Esophagus squamous epithelium (tissue), 5 donors: ENCODE measurements at places on chromosomes 4 and X.
A peak's percentile ranks its signal among the peaks of the same experiment; 100 is the strongest.

DNA sequence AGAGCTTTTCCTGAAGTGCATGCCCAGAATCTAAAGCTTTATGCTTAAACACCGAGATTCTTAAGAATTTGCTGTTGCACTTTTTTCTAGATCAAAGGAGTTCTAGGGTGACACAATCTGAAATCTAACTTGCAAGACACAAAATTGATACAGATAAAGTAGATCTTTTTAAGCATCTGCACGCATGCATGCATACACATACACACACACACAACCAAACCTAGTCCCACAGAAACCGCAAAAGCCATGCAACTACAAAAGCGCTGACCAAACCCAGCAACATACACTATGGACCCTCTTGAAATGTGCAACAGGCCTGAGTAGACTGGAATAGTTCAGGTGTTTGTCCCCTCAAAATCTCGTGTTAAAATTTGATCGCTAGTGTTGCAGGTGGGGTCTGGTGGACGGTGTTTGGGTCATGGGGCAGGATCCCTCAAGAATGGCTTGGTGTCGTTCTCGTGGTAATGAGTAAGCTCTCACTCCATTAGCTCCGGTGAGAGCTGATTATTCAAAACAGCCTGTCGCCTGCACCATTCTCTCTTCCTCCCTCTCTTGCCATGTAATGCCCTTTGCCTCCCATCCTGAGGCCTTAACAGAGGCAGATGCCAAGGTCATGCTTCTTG is 52.7 kb downstream of the IRF2 start:
- DNase-seq = no peak

DNA sequence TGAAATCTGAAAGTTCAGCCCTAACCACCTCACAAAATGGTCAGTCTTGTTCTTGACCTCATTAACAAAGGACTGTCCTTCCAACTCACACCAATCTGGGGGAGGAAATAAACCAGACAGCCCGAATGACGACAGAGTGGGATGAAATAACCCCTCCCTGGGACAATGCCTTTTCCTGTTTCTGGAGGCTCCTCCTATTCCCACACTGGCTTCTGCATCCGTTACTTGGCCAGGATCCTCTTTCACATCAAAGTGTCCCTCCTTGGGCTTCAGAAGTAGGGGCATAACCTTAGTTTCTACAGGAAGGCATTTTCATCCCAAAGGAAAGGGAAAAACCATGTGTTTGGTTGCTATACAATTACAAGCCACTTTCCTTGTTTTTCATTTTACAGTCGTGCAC is 59.8 kb upstream of the RPL34 start:
- DNase-seq = no peak

- DNase-seq = no peak
Measured at GRCh38 chr4:75259306-75259705, 254.9 kb downstream of the RCHY1 start.

DNA sequence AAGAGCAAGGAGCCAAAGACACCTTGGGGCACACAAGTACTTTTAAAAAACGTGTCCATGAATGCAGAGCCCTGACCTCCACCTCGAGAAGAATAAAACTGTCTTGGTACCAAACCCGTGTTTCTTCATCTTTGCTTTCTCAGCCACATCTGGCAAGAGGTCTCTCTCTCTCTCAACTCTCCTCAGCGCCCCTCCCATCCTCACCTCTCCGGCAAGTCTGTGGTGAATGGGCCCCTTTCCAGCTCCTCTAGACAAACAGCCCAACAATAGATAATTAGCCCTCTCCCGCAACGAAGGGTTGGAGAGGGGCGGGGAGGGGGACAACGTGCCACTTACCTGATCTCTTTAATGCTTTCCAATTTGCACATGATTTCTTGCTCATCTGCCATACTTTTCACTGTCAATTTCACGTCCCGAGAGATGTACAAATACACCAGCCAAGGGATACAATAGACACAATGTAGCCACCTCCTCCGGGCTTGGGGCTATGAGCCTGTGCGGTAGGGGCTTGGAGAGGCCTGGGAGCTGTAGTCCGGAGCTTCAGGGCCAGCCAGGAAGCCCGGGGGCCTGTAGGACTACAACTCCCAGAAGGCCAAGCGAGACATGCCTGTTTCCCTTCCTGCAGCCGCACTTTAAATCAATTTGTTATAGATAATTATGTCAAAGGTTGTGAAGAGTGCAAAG is at the start of gene ZC4H2:
Gene ZC4H2, minus strand, starts transcription at position 462 of the 684 bp plus-strand sequence. Its CDS starts 73 bp downstream, at position 389.
- peak; percentile 1 for DNase-seq

DNA sequence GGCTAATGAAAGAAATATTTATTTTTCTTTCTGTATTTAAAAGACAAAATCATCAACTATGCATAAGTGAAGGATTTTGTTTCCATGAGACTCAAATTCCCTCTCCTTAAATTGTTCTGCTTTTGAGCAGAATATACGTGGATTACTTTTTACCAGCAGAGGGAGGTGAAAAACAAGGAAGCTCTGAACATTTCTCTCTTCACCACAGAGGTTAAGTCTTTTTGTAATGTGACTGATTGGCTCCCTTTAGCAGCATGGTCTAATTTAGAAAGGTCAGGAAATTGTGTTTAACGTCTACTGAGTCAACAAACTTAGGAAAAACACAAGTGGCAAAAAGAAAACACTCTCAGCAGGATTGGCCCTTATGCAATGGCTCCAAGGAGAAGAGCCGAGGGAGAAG is 55.1 kb upstream of the F9 start:
- no peak for DNase-seq

DNA sequence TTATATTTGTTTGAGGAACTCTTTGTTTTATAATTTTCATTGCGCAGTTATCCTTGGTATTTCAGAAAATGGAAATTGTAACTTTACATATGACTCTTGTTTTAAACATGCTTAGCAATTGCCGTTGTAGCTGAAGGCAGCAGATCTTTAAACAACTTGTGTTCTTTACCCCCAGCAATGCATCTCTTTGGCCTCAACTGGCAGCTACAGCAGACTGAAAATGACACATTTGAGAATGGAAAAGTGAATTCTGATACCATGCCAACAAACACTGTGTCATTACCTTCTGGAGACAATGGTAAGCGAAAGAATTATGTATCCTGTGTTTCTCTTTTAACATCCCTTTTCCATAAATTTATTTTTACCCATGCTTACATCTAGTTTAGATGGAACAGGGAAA is 263.6 kb downstream of the DCTD start:
- no peak for DNase-seq

DNA sequence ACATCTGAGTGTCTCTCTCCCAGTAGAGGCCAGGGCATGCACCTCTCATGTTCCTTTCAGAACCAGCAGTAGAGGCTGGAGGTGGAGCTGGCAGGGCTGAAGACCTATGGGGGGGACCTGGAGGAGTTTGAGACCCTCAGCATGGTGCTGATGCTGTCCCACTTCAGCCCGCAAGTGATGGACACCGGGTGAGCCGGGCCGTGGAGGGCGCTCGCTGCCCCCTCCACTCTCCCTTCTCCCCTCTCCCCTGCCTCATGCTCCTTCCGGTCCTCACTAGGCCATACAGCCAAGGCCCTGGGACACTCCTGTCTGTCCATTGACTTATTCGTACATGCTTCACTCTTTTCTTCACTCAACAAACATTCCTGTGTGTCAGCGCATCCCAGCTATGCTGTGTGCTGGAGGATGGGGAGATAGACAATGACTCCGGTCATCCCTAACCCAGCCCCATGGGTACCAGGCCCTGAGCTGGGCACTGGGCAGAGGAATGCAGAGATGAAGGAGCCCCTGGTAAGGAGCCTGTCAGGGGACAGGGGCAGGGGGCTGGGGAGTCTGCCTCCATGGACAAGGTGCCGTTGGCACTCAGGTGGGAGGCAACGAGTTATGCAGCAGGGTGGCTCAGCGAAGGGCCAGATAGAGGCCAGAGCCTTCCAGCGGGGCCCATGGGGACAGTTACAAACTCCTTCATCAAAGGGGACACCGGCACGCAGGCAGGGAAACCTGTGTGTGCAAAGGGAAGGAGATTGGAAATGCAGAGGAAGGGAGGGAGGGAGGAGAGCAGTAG is 28.4 kb upstream of the WFS1 start:
- DNase-seq = no peak

DNA sequence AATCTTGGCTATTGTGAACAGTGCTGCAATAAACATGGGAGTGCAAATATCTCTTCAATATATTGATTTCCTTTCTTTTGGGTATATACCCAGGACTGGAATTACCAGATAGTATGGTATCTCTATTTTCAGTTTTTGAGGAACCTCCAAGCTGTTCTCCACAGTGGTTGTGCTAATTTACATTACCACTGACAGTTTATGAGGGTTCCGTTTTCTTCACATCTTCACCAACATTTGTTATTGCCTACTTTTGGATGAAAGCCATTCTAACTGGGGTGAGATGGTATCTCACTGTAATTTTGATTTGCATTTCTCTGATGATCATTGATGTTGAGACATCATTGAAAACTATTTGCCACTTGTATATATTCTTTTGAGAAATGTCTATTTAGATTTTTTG is 79.6 kb upstream of the ZNF827 start:
- DNase-seq = no peak

- no peak for DNase-seq
Measured at GRCh38 chrX:131762802-131763234, 218.9 kb downstream of the OR13H1 start.

GRCh38 chr4:83772685-83773084 is 236.8 kb downstream of the GPAT3 start:
- DNase-seq = no peak

- DNase-seq = no peak
Measured at GRCh38 chr4:72744103-72744725, 175.2 kb upstream of the ADAMTS3 start.

DNA sequence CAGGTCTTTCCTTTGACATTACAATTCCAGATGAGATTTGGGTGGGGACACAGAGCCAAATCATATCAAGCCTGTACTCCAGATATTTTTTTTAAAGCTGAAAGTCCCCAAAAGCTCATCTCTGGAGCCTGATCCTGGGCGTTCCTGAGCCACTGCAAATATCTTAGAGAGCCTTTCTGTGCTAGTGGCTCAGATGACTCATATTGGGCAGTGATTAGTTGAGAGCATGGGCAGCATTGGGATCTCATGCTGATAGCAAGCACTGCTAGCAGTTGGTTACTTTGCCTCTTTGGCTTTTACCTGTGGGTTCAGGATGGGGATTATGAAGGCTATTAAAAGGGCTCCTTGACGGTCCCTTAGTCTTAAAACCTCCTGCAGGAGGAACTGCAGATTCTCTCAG is 51.4 kb upstream of the SCRG1 start:
- no peak for DNase-seq

DNA sequence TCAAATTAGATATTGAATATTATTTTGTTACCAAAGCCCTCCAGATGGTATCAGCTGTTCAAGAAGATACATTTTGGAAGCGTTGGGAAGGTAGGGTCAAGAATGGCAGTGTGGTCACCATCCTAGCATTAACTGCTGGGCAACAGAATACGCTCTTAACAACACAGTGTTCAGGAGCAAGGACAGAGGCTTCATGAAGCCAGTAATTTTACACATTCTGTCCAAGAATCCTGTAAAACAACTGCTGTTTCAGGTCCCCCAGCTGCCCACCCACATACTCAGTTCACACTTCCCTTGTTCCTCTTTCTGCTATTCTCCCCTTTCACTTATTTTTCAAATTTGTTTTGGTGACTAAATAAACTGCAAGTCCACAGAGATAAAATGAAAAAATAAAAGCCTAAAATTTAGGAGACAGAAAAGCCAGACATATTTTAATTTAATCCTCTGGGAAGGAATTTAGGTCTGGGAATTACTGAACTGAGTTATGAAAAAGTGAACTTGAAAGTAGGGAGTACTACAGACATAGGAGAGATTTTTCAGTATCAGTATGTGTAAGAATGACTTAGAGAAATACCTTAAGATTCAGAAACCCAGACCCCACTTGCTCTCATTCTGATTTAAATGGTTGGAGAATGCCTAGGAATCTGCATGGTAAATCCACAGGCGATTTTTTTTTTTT is 406.7 kb downstream of the MAPK10 start:
- DNase-seq = no peak

DNA sequence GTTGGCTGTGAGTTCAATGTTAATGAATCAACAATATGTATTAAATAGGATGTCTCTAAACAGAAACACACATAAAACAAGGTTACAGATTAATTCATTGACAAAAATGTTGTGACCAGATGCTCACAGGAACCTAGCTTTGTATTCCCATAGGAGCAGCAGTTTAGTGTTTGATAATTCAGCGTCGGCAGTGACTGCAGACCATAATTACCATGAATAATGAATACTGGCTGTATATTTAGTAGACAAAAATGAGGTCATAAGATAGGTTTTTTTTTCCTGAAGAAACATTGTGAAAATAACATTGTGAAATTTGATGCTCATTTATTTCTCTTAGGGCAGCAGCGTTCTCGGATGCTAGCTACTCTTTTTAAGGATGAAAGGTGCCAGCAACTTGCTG is 27.8 kb downstream of the COPS4 start:
- no peak for DNase-seq

GRCh38 chr4:109554971-109555370 is 5.1 kb upstream of the MCUB start:
- DNase-seq = no peak

DNA sequence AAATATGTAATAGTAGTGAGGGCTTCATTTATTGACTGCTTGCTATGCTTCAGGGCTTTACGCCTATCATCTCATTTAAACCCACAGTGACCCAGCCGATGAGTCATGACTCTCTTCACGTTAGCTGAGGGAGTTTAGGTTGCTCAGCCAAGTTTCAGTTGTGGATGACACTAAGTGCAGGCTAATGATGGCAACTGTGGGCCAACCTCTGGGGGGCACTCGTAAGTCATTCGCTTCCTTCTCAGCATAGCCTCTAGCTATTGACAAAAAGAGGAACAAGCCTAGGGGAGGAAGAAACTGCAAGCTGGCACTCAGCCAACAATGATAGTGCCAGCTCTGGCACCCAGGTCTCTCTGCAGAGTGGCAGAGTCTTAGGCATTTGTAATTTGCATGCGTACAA is 325.0 kb downstream of the ARHGAP10 start:
- DNase-seq = no peak

GRCh38 chr4:84492737-84493091 is 6.4 kb downstream of the NKX6-1 start:
- DNase-seq = no peak

DNA sequence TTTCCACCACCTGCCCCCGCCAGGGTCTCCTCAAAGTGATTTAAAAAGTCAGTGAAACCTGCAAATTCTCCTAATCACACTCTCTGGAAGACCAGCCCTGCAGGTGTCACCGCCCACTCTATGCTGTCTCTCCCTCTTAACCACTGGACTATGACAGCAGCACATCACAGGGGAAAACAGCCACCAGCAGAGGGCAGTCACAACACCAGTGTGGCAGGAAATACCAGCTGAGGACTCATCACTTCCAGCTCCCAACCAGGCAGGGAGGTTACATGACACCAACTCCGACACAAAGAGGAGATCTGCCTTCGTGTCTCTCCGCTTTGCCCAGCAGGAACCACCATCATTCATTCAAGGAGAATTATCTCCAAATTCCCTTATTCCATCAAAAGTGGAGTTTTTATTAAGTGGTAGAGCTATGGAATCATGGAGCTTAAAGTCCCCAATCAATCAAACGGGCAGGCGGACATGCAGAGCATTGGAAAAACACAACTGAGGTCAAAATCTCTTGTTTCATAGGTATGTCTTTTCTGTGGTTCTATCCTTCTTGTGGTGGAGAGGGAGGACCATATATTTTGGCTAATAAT is 91.3 kb downstream of the NSUN7 start:
- DNase-seq = no peak

- no peak for DNase-seq
Measured at GRCh38 chr4:20251796-20252655, at the start of gene SLIT2. Gene SLIT2 (plus strand): TSS chr4:20251905. CDS start chr4:20253816, 1,911 bp downstream.

GRCh38 chrX:50402886-50403285 is 67.7 kb downstream of the DGKK start:
- no peak for DNase-seq

GRCh38 chr4:159144112-159144694 is 41.3 kb downstream of the RAPGEF2 start:
- DNase-seq = no peak

- no peak for DNase-seq
Measured at GRCh38 chr4:105837037-105837436, 58.2 kb upstream of the NPNT start.
